Psoas muscle (tissue), 8 donors: ENCODE measurements at places on chromosomes 11 and 22.
A peak's percentile ranks its signal among the peaks of the same experiment; 100 is the strongest.

- DNase-seq: no peak
Measured at GRCh38 chr22:49347376-49347775, 480.3 kb downstream of the BRD1 start.

DNA sequence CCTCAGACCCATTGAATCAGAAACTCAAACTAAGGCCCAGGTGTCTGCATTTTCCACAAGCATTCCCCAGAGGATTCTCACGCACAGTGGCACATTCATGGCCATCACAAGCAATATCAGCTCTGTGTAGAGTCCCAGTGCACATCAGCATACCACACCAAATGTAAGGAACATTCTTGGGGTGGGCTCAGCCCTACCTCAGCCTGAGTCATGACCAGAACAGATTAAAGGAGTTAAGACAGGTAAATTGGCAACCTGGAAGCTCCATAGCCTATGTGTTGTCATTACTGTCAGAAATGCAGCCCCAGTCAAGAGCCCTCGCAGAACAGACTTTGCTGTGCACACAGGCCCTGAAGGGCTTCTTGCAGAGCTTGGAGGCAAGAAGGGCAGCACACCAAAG lies 53.1 kb downstream of the OPCML start:
- no peak for DNase-seq

DNA sequence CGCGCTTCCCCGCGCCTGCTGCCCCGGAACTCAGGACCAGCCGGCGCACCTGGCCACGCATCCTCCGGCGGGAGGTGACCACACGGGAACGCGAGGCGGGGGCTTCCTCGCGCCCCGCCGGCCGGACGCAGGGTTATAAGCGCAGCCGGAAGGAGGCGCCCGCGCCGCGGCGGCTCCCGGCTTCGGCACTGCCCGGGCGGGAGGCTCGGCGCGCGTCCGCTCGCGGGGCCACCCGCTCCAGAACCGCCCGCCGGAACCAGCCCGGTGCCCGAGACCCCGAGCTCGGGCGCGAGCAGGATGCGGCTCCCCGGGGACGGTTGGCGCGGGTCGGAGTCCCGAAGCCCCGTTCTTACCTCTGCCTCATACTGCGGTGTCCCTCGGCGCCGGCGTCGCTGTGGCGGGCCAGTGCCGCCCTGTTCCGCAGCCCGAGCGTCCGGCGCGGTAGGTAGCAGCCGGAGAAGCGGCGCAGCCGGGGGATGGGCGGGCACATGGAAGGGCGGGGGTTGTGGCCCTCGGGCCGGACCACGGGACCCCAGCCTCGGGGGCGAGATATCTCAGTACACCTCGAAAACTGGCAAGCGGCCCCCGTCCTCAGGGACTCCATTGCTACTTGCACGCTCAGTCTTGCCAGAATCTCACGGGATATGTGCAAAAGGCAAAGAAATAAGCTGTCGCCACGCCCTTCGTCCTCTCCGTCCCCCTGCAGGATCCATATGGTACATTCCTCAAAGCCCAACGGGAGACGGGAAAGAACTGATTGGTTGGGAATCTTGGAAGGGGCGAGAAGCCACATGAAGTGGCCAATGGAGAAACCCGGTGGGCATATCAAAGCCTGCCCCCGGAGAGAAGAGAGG lies 23.1 kb downstream of the MICAL3 start:
- DNase-seq: peak; percentile 90

GRCh38 chr22:49047447-49047846 lies 780.2 kb downstream of the BRD1 start:
- no peak for DNase-seq

- no peak for DNase-seq
Measured at GRCh38 chr11:93536101-93536861, 6.9 kb downstream of the SMCO4 start.

DNA sequence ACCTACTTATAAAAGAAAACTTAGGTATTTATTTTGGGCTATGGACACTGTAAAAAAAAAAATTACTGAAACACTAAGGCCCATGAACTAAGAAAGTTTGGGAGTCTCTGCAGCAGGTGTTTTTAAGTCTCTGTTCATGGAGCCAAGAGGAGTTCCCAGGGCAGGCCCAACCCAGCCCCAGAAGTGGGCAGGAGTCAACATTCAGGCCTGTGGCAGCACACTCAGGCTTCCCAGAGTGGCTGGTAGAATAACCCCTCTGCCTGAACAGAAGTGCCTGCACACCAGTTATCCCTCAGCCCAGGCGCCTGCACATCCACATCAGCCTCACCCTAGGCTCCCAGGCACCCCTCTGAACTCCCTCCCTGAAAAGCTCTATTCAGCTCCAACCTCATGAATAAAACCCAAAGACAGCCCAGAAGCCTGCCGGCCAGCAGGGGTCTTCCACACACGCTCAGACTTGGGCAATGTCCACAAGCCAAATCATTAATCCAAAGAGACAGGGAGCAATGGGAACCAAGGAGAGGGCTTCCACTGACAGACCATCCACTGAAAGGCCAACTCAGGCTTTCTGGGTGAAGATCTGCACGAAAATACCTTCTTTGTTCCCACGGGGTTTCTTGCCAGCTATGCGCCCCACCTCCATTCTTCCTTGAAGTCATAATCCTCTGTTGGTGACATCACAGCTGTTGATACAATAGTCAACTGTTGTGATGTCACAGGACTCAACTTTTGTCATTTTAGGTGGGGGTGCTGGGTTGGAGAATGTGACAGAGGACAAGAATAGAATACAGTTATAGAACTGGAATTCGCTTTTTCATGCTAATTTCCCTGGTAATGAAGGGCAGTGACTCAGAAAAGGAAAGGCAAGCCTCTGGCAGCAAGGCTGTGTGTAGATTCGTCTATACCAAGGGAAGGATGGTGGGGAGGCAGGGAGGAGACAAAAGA lies 83.7 kb downstream of the RPL27A start:
- no peak for DNase-seq

DNA sequence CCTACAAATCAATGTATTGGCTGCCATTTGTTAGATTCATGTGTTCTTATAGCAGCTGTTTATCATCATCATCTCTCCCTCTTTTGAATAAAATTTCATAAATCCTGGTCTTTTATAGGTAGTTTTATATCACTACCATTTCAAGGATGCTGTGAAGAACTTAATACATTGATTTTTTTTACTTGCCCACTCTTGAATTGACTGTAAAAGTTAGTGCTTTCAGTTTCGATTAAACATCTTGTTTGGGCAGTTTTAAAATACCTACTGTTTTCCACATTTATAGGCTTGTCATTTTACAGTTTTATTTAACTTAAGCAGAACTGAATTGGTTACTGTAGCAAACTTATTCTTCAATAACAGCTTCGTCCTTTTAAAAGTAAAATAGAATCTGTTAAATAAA lies 59.5 kb downstream of the TTC17 start:
- no peak for DNase-seq

- no peak for DNase-seq
Measured at GRCh38 chr11:10323793-10324170, 18.9 kb downstream of the ADM start.

- DNase-seq: no peak
Measured at GRCh38 chr11:105153392-105153791, 13.8 kb upstream of the CARD18 start.

DNA sequence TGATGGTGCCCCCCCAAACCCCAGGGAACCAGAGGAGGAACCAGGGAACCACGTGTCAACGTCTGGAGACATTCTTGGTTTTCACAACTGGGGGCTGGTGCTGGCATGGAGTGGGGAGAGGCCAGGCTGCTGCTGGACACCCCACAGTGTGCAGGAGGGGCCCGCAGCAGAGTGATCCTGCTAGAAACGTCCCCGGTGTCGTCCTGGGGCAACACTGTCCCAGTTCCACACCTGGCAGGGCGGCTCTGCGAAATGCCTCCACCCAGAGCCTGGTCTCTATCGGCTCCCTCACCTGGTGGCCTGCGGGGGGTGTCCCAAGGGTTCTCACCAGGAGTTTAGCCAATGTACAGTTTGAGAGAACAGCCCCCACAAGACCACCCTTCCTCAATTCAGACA lies 226.3 kb downstream of the CTTN start:
- DNase-seq: no peak
